SW 1271 (cell line): ENCODE measurements at places on chromosomes 13 and 19.
A peak's percentile ranks its signal among the peaks of the same experiment; 100 is the strongest.

- no peak for DNase-seq
Measured at GRCh38 chr13:26179344-26179743, 42.8 kb downstream of the RNF6 start.

DNA sequence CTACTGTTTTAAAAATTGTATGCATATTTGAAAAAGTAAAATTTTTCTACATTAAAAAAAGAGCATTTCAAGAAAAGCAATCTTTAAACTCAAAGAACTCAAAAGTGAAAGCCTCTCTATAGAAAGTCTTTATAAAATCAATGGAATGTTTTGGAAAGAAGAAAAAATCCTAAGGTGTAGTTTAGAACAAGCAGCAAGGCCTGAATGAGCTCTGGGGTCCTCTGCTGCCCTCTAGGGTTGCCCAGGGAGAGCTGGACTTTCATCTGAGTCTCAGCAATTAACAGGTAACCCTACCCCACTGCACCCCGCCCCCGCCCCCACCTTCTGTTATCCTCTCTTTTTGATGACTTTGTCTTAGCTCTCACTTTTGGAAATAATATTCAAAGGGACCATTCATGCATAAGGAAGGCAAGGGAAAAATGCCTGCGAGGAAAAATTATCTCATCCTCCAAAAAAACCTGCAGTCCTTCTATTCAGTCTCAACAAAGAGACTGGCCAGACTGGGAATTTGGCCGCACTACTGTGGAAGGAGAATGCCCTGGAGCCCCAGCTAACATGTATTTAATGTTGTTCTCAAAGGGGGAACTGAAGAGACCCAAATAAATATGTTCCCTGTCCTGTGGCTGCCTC, 24.1 kb downstream of the SLC25A30 start:
- peak; percentile 24 for DNase-seq

- no peak for DNase-seq
Measured at GRCh38 chr19:46456930-46457329, 14.4 kb downstream of the PNMA8A start.

GRCh38 chr19:57280962-57281400, 696 bp downstream of the ZNF460 start:
- no peak for DNase-seq

DNA sequence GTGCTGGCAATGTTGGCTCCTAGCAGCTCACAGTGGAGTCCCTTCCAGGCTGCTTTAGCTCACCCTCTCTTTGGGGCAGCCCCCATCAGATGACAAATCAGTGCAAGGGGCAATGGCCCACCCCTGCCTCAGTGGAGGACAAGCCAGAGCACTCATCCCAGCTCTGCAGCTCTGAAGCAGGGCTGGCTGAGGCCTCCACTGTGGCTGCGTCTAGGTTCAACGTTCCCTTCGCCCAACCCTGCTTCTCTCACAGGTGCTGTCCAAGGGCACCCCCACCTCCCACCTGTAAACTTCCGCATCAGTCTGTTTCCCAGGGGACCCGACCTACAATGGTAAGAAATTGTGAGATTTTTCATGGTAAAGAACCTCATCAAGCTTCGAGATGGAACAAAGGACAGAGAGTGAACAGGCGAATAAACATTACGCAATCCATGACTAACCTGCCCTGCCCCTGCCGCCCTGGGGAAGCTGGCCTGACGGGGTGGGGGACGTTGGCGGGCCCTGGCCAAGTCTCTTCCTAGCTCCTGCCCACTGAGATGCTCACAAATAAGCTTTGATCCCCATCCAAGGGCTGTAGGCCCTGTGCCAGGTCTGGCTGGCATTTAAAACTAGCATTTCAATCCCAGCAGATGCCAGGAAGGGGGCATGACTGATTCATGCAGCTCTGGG, 40.5 kb downstream of the DZIP1 start:
- DNase-seq = no peak

GRCh38 chr19:46226438-46226973, 3.0 kb upstream of the IGFL1 start:
- no peak for DNase-seq

DNA sequence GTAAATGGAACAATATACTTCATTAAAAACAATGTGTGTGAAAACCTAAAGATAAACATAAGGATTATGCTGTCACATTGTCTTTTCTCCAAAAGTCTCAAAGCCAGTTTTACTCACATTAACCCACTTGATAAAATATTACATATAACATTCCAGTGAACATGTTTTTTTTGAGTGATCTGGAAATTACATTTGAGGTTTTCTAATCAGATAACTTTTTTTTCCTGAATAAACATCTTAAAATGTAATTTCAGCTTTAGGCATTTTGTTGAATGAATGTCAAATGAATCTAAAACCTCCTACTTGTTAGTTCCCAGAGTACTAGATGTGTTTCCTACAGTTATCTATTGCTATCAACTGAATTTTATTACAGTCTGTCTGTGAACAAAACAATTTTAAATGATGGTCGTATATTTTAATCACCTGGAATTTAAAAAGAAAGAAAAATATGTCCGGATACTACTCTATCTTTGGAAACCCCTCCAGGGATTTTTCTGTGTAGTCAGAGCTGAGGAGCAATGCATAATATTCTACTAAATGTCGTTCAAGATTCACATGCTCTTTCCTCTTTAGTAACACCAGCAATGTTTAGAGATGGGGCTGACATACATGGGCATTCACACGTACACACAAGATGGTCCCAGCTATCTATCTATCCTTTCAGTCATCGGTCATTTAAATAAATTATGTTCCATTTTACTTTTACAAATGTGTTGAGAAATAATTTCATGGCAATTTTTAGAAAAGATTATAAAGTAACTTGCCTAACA, 283.9 kb downstream of the KLF12 start:
- DNase-seq = no peak

GRCh38 chr19:10961073-10961860, 437 bp downstream of the SMARCA4 start:
- no peak for DNase-seq

GRCh38 chr13:110921695-110922094, 6.8 kb upstream of the ANKRD10 start:
- no peak for DNase-seq

DNA sequence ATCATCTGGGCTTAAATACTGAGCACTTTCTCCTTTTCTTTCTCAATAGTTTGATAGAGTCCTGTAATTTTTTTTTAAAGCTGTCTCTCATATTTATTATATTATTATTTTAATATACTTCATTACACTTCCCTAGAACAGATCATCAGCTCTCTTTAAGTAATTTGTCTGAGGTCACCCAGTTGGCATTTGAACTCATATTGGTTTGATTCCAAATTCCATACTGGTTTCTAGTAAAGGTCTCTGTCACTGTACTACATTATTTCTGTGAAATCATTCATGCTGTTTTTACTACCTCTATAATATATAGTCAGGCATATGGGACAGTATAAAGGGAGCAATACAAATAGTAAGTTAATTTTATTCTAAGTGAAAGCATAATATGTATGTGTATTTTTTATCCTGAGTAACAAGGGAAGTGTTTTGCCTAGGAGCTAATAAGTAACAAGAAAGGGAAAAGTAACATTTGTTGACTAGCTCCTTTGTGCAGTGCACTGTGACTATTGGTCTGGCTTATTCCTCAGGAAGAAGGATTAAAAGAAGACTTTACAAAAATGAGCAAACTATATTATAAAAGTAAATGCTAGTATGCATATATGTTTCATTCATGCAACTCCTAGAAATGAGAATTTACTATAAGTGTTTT, 14.3 kb downstream of the LPAR6 start:
- DNase-seq = no peak

GRCh38 chr13:112692586-112692985, 2.7 kb downstream of the ATP11A start:
- no peak for DNase-seq
